ENCODE measurements at places on chromosomes 2 and 18.
A peak's percentile ranks its signal among the peaks of the same experiment; 100 is the strongest.

DNA sequence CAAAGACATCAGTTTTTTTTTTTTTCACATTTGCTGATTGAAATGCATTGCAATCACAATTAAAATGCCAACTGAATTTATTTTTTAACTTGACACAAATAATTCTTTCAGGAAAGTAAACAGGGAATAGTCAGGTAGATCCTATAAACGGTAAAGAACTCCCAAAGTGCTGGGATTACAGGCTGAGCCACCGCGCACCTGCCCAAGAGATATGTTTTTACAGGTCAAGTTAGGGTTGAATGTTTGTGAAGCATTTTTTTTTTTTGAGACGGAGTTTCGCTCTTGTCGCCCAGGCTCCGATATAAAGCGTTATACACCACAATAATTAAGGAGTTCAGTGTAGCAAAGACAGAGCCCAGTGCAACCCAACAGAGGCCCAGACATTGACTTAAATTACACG is 15.1 kb downstream of the ITM2C start:
- no peak for DNase-seq

DNA sequence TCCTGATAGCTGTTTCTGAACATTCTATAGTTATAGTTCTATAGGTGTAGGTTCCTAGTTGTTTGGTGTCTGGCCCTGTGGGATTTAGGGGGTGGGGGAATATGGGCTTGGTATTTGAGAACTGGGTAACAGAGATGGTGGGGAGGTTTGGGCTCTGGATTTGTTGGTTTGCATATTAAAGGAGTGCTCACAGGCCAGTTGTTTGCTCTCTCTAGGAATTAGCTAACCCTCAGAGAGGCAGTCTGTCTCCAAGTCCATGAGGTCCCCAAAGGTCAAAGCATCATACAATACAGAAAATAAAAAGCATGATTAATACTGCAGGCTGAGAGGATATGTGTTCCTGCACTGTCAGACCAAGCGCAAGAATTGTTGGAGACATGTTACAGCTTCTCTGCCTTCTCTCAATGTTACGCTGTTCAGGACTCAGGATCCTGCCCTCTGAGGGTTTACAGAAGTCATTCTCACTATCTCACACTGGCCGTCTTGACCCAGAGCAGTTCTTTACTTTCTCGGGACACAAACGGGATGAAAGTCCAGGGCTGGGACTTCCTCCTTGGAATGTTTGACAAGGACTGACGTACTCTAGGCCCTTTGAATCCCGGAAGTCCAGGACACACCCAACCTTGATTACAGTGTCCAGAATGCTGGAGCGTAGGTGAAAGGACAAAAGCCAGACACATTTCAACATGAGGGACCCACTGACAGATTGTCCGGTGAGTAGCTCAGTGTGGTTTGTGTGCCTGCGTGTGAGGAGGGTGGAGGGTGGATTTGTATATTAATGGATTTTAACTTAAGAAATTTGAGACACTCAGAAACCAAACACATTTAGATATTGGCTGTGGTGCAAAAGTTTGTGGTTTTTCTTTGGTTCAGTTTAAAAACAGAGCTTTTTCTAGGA is at the start of gene NOSTRIN:
Gene NOSTRIN, plus strand, starts transcription at position 677 of the 898 bp plus-strand sequence. Its CDS starts 10 bp downstream, at position 687.
- DNase-seq, result no peak

DNA sequence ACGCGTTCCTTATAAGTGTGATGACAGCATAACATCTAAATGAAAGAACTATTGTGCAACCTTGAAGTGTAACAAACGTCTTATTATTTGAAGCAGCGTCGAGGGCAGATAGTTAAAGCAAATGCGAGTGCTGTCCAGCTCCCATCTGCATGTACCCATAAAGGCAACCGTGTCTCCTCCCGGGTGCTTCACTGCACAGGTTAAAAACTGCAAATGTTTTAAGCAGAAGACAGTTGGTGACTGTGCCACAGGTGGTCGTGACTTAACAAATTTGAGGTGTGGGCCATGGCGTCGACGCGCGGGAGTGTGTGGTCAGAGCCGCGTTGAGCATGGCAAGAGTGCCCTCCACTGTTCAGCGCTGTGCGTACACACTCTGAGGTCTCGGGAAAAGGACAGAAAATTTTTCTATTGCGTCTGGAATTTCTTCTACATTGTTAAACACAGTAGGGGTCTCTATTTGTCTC is 6.4 kb downstream of the SALL3 start:
- peak; percentile 94 for DNase-seq

GRCh38 chr18:75467281-75467795 is 39.8 kb upstream of the SMIM21 start:
- DNase-seq, result no peak

- peak; percentile 68 for DNase-seq
These were observed 88.0 kb downstream of the ZCCHC2 start for GRCh38 chr18:62610701-62611411.

- DNase-seq, result no peak
These were observed 50.7 kb upstream of the ARL5A start for GRCh38 chr2:151878655-151879563.

GRCh38 chr18:43661570-43661969 is 384.3 kb upstream of the SYT4 start:
- DNase-seq, result peak; percentile 96

- DNase-seq, result no peak
These were observed 15.6 kb downstream of the ILKAP start for GRCh38 chr2:238187618-238188548.

DNA sequence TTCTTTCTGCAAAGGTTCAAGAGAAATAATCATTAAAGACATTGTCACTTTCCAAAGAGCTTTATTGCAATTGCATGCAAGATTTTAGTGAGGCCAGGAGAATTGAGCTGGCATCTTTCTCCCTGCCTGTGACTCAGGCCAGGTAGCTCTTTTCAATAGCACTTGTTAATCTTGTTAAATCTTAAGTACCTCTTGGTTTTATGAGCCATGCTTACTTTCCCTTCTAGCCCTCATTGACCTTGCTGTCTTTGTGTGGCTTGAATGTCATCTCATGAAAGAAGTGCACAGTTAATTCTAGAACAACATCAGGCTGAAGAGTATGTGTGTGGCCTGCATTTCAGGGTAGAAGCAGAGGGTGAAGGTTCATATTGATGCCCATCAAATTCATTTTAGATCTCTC is 14.8 kb upstream of the LGALSL start:
- DNase-seq, result no peak

- DNase-seq, result no peak
These were observed at the start of gene MARCO for GRCh38 chr2:118942031-118942430. Gene MARCO (plus strand): TSS chr2:118942194. CDS start chr2:118942301, 107 bp downstream.

- DNase-seq, result no peak
These were observed 58.2 kb upstream of the FZD7 start for GRCh38 chr2:201975434-201975833.

- DNase-seq, result peak; percentile 79
These were observed at the start of gene KLHL29 for GRCh38 chr2:23384551-23385343. Gene KLHL29 (plus strand): TSS chr2:23385179. CDS start chr2:23562197, 177,018 bp downstream.

DNA sequence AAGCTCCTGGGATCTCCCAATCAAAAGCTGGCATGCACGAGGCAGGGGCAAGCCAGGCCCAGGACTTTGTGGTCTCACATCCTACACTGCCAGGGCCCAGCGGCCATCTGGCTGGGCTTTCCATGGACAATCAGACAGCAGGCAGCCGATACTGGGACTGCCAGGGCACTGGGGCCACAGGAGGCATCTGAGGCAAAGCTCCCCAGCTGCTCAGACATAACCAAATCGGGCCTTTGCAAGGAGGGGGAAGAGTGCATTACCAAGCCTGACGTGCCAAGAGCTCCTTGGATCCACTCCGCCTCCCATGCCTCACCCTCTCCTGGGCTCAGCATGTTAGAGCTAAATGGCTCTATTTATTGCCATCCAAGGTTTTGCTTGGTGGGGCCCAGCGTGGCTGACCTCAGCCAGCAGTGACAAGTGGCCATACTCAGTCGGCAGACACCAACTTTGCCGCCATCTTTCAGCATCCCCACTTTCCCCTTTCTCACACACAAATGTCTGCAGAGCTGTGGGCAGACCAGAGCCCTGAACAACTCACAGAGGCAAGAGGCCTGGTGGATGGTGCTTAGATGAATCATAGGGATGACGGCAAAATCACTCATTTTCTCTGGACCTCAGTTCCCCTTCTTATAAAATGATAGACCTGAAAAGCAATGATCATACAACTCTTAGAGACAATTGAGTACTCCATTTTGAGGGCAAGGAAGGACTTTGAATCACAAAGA is 200.8 kb downstream of the TTC32 start:
- DNase-seq, result no peak

GRCh38 chr2:29587402-29588190 is 333.8 kb downstream of the ALK start:
- DNase-seq, result no peak

GRCh38 chr2:173854840-173855239 is 110.3 kb downstream of the SP3 start:
- DNase-seq, result peak; percentile 54

DNA sequence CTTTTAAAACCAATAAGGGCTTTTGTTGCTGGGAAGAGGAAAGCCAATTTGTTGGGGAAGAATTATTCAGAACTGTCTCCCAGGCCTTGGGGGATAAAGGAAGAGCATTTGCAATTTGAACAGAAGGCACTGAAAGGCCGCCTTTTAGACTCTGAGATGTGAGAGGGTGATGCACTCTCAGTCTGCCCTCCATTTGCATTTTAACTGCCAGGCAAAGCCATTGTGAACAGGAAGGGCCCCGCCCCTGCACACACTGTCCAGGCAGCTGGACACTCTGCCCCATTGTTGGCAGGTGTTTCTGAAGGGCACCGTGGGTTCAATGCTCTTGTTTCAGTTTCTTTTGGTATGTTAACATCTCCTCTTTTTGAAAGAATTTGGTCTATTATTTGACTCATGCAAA is 169.5 kb upstream of the COPS8 start:
- DNase-seq, result peak; percentile 10

GRCh38 chr18:13232971-13233786 is 14.6 kb downstream of the LDLRAD4 start:
- no peak for DNase-seq

DNA sequence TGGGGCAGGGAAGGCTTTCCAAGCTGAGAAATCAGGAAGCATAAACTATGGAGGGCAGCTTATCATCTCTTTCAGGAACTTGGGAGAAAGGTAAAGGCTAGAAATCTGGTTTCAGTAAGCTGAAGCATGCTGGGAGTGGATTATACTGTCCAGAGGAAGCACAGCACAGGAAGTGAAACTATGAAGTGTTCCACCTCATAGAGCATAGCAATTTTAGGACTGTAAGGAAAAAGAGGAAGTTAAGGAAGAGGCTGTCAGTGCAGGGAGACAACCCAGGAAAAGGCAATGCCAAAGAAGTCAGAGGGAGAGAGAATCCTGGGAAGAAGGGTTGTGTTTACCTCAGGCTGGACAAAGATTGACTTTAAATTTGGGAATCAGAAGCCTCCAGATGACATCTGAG is 51.9 kb downstream of the EFEMP1 start:
- DNase-seq, result no peak

GRCh38 chr2:218130377-218130776 is 4.5 kb downstream of the CXCR2 start:
- no peak for DNase-seq

DNA sequence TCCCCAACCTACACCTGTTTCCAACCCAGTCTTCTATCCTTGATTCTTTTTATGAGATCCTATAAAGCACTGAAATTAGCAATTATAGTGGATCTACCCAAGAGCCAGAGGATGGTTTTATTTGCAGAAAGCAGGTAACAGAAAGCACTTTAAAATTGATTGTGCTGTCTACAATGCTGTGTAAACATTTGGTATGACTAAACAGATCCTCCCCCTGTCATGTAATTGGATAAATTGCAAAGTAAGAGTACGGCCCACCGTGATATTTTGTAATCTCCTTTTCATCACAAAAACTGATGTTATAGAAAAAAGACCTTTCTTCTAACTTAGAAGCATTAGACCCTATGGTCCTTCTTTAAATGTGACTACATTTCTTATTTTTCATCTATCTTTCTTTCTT is 11.3 kb upstream of the PPP3R1 start:
- peak; percentile 54 for DNase-seq

DNA sequence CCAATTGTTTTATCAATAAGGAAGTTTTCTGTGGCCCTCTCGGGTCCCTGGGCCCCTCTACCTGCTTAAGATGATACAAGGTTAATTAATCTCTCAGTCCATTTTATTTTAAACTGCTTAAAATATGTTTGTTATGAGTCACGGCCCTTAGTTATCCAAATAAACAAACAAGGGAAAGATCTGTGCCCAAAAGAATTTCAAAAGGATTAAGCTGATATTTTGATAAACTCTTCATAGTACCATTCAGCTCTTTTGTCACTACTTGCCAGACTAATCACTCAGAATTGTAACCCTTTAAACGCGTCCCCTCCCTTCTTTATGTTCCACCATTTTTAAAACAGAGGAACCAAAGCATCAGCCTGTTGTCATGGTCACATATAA is 144.7 kb upstream of the STK17B start:
- no peak for DNase-seq

DNA sequence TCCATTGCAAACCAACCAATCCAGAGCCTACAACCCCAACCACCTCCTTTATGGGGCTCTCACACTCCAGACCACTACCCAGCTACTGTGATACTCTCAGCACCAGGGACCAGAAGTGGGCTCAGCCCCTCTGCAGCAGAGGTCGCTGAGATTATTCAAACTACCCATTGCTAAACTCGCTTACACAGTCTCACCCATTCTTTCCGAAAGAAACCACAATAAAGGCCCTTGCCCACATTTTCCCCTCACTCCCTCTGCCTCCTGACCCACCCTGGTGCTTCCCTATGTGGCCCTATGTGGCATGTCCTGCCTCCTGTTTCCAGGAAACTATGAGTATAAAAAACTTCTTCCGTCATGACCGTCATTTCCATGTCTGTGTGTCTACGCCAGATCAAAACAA is 10.7 kb downstream of the TEX51 start:
- no peak for DNase-seq

DNA sequence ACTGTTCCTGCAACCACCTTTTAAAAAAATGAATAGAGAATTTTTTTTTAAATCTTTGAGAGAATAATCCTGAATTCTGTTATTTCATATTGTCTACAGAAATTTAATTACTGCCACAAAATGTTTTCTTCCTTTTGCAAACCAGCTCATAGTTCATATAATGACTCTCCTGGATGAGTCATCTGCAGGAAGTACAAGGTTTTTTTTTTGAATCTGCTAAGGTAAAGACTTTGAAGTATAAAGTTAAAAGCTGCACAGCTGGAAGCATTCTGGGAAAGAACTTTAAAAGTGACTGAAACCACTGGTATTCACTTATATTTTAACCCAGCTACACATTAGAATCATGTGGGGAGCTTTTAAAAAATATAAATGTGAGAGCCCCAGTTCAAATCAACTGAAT is 25.4 kb downstream of the SESTD1 start:
- DNase-seq, result peak; percentile 49

GRCh38 chr2:237874585-237875161 is 15.2 kb downstream of the RAMP1 start:
- DNase-seq, result peak; percentile 39

GRCh38 chr2:134679745-134680144 is 39.1 kb downstream of the TMEM163 start:
- DNase-seq, result no peak

DNA sequence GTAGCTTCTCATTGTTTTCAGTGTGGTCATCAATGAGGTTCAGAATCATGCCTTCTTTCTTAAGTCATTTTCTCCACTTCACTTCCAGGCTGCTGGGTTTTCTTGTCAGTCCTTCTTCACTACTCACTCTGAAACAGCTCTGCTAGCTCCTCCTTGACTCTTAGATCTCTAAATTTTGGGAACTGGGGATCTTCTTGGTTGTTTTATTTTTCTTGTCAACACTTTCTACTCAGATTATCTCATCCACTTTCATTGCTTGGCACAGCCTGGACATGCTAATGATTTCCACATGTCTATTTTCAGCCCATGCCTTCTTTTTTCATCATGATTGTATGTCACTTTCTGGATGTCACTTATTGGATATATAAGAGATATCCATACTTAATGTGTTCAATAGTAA is 517.8 kb upstream of the DSEL start:
- DNase-seq, result no peak

Measured in NCI-H69 (cell line).